ENCODE measurements at places on chromosomes 4 and X. TPM values are rescaled to one million over a fixed set of nuclear protein-coding genes. Genes with fewer than 3 reads are reported as not detected.

- no peak for DNase-seq
These were observed 116.1 kb downstream of the SHROOM3 start for GRCh38 chr4:76550966-76551780.

DNA sequence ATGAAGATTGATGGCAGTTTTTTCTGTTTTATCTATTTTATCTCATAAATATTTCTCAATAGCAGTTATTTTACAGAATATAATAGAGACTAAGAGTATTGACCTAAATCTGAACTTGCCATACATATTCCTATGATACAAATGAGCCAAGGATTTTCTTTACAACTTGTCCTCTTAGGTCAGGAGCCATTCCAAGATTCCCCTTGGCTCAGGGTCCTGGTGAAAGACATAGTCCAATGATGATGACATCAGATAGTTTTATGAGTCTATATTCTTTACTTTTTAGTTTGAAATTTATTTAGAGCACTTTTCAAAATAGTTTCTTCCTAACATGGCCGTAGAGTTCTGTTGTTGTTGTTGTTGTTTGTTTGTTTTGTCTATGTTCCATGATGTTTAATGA is 869.1 kb upstream of the GRID2 start:
- no peak for DNase-seq

DNA sequence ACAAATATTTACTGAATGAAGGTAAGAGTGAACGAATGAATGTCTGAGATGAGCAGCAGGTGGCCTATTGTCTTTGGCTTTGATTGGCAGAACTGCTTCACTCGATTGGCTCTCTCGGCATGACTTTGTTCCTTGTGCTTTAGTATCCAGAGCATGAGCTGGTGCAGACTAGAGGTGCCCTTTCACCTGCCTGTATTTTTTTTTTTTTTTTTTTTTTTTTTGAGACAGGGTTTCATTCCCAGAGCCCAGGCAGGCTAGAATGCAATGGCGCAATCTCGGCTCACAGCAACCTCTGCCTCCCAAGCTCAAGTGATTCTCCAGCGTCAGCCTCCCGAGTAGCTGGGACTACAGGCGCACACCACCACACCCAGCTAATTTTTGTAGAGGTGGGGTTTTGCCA is 38.9 kb downstream of the SRPX2 start:
- DNase-seq = no peak

- no peak for DNase-seq
These were observed 405.2 kb downstream of the FAT4 start for GRCh38 chr4:125719987-125720386.

- DNase-seq = no peak
These were observed 7.4 kb downstream of the FATE1 start for GRCh38 chrX:151723156-151723760.

DNA sequence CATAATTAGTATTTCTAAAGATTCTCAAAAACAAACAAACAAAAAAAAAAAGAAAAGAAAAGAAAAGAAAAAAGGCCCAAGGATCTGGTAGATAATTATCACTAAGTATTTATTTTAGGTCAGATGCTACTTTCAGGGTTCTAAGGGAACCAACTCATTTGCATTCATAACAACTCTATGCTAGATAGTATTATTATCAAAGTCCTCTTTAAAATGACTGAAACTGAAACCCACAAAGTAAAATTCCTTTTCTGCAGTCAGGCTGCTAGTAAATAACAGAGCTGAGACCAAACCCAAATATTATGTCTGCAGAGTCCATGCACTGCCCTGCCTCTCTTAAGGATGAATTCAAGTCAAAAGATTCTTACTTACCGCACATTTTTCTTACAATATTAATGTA is 38.3 kb upstream of the MAPK10 start:
- DNase-seq = no peak

- no peak for DNase-seq
These were observed 549.2 kb upstream of the AMOT start for GRCh38 chrX:113389846-113390245.

DNA sequence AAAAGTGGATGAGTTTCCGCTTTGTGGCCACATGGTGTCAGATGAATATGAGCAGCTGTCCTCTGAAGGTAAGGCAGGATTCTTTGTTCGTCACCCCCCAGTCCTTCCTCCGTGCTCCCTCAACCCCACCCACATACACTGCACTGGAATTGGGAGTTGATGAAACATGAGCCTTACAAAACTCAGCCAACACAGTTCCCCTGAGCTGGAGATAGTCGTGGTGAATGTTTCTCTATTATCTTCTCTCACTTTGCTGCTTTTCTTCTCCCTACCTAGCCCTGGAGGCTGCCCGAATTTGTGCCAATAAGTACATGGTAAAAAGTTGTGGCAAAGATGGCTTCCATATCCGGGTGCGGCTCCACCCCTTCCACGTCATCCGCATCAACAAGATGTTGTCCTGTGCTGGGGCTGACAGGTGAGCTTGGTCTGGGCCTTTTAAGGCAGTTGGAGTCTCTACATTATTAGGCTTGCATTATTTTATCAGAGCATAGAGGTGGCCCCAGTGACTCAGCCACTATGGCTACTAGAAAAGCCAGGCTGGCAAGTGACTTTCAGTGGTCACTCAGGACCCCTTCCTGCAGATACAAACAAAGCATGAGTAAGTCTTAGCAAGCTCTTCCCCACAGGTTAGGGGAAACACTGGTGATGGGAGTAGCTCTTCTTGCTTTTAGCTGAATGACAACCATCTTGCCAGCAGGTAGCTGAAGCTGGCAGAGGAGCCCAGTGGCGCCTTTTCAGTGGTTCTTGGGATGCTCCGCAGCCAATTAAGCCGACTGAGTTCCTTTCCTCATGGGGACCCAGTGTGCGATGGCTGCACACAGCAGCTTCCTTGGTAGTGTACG is 1.6 kb downstream of the RPL10 start:
- DNase-seq = no peak

DNA sequence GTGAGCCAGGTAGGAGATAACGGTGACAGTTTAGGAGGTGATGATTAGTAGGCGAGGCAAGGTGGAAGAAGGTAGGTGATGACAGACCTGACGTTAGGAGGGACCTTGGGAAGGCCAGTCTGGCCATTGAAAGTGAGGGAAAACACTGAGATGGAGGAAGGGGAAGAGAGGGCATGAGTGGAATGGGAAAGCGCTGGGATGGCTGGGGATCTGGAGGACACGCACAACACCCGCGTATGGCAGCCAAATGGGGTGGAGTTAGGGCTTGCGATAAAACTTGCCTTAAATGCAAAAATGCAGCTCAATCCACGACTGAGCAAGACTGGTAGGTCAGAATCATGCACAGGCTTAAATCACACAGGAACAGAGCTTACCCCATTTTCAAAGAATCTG is 605 bp upstream of the CDKL2 start:
- DNase-seq = no peak

DNA sequence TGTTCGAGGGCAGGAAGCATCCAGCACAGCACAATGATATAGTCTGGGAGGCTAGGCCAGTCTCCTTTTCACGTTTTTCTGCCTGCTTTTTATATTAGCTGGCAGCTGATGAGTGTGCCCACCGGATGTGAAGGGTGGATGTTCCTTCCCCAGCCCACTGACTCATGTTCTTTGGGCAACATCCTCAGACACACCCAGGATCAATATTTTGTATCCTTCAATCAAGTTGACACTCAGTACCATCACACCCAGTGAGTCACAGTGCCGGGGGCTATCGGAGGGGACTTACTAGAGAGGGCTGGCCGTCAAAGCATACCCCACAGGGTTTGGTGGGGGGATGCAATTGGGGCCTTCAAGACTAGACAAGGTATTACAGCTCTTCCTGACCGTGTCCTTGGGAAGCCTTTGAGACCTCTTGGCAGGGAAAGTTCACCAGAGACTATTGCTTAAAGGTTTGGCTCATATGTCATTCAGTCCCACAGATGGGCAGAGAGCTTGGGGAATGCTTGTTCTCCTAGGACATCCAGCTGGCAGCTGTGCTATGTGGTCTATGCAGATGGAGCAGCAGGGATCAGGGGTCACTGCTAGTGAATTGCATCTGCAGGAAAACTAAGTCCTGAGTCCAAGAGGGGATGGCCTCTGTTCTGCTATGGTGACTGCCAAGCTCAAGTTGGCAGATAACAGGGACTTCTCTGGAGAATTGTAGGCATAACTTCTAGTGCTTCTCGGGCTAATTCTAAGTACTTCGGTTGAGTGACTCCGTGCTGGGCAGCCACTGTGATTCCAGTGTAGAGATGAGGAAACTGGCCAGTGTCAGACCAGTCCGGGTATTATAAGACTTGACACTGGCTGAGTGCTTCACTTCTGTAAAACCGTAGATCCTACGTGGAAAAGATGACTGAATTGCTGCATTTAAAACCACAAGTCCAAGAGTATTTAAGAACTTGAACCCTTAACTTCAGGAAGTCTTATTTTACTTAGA is 12.9 kb upstream of the WDR1 start:
- no peak for DNase-seq

- DNase-seq = no peak
These were observed 18.8 kb downstream of the SRD5A3 start for GRCh38 chr4:55364691-55365344.

GRCh38 chr4:92969650-92970379 is 666.0 kb downstream of the GRID2 start:
- DNase-seq = no peak

- no peak for DNase-seq
These were observed 180.7 kb upstream of the GK2 start for GRCh38 chr4:79588679-79589078.

- DNase-seq = no peak
These were observed 54.7 kb downstream of the OTC start for GRCh38 chrX:38407126-38407525.

DNA sequence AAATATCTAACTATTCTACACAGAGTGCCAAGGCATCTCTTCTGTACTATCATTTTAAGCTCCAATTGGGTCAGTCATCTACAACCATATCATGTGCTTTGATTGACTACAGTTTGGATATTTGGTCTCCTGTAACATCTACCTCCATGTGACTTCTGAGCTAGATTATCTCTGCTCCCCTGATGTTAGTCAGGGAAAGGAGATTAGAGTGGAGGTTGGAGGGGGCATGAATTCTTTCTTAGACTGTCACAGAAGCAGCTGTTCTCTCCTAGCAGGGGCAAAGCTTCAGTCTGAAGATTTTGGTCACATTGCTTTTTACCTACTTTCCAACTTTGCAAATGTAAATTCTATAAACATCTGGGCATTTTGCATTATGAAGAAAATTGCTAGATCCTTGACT is 62.6 kb upstream of the C4orf54 start:
- DNase-seq = no peak

GRCh38 chrX:72057331-72057730 is 74.4 kb downstream of the RTL5 start:
- peak; percentile 20 for DNase-seq

- DNase-seq = no peak
These were observed 74.8 kb downstream of the SLIT2 start for GRCh38 chr4:20326460-20326859.

- DNase-seq = no peak
These were observed 22.9 kb downstream of the SHISA3 start for GRCh38 chr4:42420140-42420539.

DNA sequence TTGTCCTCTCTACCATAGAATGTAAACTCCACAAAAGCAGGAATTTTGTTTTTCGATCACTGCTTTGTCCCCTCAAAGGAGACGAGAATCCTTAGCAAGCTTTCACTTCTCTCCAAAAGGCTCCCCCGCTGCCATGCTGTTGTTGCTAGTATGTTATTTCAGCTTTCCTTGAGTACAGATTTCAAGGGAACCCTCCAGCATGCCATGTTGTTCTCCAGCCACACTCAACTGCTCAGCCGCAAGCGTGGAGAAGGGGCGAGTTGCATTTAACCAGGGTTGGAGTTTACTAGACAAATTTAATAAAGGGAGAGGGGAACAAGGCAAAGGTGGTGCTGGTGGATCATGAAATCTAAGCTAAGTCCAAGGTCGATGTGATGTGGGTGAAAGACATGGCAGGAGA is 23.1 kb downstream of the NSDHL start:
- DNase-seq = no peak

- DNase-seq = no peak
These were observed 68.6 kb downstream of the BEND4 start for GRCh38 chr4:42083816-42084215.

- no peak for DNase-seq
These were observed 192.8 kb downstream of the CCNG2 start for GRCh38 chr4:77349796-77350195.

GRCh38 chrX:82058728-82059127 is 856.8 kb downstream of the SH3BGRL start:
- no peak for DNase-seq

- no peak for DNase-seq
These were observed 39.9 kb downstream of the RAB40AL start for GRCh38 chrX:102976793-102977495.

- DNase-seq = no peak
These were observed 140.6 kb upstream of the ARX start for GRCh38 chrX:25156323-25156722.

DNA sequence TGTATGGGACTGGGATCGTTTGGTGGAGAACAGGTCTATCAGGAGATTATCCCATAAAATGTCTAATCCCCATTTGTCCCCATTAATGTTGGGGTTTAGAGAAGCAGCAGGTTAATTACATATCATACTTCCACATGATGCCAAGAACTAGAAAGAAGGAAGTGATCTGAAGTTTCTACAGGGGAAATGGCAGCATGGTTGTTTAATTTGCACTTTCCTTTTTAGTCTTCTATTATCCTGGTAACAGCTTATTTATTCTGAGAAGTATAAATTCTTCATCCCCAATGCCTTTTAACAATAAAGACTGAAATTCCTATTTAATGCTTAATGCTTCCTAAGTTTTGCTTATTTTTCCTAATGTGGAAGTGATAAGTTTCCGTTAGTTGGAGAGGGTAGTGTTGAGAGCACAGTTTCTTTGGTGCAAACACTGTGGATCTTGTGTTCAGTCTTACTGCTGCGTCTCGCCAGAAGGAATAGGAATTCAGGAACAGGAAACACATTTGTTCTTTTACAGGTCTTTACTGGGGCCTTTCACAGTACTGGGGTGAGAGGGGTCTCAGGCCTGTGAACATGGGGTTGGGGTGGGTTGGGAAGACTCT is 59.5 kb upstream of the TADA2B start:
- no peak for DNase-seq

DNA sequence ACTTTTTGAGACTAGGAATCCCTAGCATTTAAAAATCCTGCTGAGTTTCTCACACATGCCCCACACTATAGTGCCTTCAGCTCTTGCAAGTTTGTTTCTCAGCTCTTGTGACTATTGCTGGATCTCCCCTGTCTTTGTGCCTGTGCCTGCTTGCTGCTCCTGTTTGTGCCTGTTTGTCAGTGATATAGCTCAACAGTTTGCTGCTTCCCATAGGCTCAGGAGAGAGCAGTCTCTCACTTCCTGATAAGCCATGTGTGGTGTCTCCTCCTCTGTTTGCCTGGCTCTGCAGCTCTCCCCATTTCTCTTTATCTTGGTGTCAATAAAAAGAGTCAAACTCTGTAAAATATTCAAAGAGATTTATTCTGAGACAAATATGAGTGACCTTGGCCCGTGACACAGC is 259.8 kb upstream of the CLNK start:
- DNase-seq = no peak

The CNKSR2 gene
- 4.2 TPM for total RNA-seq

The HNRNPH2 gene
- 58.8 TPM for total RNA-seq

The ZNF185 gene
- 13.6 TPM for total RNA-seq

The GYG2 gene
- total RNA-seq = 0.40 TPM

The ATOH1 gene
- not detected for total RNA-seq

The PAK3 gene
- 1.1 TPM for total RNA-seq

The TEX11 gene
- not detected for total RNA-seq
